ENCODE measurements at places on chromosomes 2 and 18.

- DNase-seq, result peak; percentile 84
Measured at GRCh38 chr18:2881088-2881839, 34.5 kb downstream of the EMILIN2 start.

DNA sequence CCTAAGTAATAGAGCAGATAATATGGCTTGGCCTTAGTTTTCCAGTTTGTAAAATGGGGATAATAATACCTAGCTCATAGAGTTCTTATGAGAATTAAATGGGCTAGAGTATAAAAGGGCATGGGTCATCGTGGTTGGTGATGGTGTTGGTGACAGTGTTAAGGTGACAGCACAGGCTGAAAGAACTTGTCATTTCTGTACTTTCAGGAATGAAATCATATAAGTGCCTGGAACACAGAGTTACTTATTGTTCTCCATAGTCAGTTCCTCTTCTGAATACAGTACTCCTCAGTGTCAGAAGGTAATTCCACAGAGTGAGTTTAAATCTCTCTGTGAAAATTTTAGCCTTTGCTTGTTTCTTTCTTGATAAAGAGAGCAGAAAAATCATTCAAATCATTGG, 42.4 kb downstream of the KIF5C start:
- no peak for DNase-seq

DNA sequence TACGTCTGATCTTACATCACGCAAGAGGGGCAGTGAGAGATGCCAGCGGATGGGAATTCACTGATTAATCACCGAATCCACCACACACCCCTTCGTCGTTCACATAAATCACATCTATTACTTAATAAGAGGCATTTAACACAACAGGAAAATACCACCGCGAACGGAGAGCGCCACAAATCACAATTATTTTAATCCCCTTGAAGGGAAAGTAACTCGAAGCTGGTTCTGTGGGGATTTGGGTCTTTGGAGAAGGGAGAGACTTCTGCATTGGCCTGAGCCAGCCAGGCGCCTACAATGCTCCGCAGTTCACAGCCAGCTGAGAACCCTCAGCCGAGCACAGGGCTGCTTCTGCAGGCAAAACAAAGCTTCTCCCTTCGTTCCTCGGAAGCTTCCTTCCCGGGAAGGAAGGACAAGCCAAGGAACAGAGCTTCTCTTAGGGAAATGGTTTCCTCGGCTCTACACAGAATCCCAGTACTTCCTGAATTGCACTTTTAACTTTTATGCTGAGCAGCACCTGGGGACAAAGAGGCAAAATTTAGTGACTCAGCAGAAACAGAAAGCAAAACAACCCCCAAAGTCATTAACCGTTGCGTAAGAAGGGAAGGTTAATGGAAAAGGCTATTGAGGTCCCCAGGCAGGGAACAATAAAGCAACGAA, at the start of gene LRP1B:
LRP1B (minus strand) TSS at position 7 of the 660 bp plus-strand sequence. CDS start 287 bp downstream, outside the sequence.
- DNase-seq, result no peak

- no peak for DNase-seq
Measured at GRCh38 chr2:226883296-226883795, 47.5 kb downstream of the RHBDD1 start.

- DNase-seq, result no peak
Measured at GRCh38 chr18:12862467-12862866, 21.6 kb downstream of the PTPN2 start.

DNA sequence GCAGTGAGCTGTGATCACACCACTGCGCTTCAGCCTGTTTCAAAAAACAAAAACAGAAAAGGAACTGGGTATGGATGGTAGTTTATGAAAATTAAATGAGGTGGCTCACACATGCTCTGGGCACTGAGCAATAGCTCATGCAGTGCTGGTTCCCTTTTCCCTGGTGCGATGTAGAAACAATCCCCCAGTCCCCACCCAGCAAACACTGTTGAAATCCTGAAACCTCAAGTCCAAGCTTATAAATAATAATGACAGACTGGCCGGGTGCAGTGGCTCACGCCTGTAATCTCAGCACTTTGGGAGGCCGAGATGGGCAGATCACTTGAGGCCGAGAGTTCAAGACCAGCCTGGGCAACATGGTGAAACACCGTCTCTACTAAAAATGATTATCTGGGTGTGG, 55.4 kb upstream of the SMAD2 start:
- DNase-seq, result no peak

Data from right atrium auricular region (tissue), 2 donors.